ENCODE measurements at places on chromosomes 7 and 10. TPM values are rescaled to one million over a fixed set of nuclear protein-coding genes. Genes with fewer than 3 reads are reported as not detected.

DNA sequence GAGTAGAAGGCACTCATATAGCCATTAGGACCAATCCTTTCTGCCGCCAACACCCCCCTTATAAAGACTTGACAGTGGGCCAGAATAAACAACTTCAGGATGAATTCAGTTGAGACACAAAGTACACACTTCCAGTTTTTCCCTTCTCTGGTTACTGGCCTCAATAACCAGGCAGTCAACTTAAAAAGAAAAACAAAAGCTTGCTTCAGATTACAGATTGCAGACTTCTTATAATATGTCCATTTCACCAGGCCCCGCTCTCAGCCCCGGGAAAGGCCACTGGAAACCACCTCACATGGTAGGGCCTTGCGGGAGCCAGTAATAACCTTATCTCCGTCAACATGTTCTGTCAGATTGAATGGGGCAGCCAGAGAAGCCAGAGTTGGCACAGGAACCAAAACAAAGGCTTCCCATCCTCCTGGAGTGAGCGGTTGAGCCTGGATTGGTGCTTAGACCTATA is 108.8 kb downstream of the EGFR start:
- DNase-seq, result peak; percentile 54

The CYP3A5 gene
- 0.25 TPM for total RNA-seq

The LIPN gene
- total RNA-seq, result 0.22 TPM

The CUBN gene
- total RNA-seq, result 0.77 TPM

DNA sequence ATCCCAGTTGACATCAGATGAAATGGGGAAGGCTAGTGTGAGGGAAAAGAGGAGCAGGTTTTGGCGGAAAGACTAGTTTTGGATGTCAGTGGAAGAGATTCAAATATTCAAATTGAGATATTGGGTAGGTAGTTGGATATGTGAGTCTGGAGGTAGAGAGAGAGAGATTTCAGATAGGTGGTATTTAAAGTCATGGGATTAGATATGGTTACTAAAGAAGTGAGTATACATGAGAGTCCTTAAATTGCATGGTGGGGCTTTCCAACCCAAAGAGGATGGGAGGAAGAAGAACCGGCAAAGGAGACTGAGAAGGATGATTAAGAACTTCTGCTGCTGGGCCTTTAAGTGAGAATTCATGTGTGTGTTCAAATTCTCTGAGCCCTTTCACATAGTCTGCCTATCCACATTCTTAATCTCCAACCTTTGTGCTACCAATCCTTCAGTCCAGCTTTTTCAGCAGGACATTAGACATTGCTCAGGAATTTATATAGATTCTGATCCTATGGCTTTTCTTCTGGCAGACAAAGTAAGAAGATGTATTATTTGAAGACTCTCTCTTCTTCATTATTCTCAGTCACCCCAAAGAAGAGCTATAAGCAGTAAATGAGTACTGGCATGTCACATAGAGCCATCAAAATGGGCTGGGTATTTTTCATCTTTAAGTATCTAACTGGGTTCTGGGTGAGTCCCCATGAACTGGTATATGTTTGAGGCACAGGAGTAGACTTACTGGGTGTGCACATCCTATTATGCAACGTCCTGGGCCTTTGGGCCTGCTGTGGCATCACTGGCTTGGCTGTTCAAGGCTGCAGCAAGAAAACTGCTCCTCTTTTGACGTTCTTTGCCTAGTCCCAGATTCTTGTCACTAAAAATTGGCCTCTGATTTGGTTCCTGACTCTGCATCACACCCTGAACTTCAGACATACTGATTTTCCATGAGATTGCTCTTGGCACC is 33.6 kb downstream of the ST7 start:
- no peak for DNase-seq

DNA sequence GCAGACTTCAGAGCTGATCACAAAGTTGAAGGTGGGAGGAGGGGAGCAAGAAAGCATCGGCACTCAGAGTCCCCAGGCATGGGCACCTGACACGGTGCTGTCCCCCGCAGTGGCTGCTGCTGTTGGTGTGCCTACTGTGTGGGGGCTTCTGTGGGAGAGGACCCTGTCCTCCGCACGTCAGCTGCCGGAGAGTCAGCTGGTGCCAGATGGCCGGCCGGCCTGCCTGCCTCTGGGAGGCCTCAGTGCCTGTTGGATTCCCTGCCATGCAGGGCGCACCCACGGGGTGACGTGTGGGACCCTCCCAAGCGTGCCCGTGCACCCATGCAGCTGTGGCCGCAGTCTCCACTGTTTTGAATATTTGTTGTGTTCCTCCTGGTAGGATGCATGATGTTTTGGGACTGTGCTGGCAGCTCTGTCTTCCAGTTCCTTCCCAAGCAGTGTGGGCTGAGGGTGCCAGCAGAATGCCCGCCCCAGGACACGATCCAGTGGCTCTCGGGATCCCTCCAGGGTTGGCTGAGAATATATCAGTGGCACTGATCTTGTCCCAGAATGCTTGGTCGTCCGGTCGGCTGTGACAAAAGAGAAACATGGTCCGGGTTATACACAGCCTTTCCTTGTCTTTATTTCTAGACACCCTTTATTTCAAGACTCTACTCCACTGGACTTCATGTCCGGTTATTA is 185.6 kb downstream of the MGMT start:
- no peak for DNase-seq

DNA sequence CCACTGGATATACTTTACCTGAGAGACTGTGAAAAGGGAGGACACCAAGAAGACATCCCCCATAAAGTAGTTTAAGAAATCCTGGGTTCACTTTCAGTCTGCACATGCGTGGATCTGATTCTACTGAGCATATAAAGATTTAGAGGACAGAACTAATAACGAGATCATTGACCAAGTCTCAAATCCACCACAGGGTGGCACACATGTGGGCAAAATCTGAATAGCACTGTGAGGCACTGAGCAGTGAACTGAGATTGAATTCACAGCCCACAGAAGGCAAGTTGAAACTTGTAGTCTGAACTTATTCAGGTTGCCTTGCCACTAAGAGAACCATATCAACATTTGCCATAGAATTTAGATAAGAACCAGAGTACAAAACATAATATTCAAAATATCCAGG is 818.6 kb downstream of the GRID1 start:
- no peak for DNase-seq

DNA sequence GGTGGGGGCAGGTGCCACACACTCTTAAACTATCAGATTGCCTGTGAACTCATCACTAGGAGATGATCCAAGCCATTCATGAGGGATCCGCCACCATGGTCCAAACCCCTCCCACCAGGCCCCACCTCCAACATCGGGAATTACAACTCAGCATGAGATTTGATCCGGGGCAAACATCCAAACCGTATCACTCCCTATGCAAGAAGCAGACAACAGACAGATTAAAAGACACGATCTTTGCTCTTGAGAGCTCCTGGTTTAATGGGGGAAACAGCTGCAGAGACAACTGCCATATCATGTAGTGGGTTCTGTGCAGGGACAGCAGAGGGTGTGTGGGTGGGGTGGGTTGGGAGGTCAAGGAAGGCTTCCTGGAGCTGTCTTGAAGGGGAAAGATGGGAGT is 123.6 kb downstream of the EMX2 start:
- DNase-seq, result no peak

DNA sequence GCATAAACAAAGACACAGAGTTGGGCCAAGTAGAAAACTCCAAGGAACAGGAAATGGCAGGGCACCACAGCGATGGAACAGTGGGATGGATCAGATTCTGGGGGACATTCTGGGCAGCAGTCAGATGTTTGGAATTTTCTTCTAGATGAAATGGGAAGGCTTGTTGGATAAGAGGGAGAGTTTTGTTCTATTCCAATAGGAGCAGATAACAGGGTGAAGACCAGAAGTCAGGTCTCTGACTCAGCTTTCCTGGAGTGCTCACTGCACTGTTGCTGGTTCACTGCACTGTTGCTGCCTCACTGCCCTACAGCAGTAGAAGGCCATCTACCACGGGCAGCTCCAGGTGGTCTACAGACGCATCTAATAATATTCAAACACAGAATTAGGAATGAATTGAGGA is 135.6 kb downstream of the ATE1 start:
- no peak for DNase-seq

The NUTM2B gene
- total RNA-seq, result 1.2 TPM

The CDHR1 gene
- total RNA-seq, result 0.32 TPM

- DNase-seq, result no peak
These were observed 42.7 kb upstream of the RSBN1L start for GRCh38 chr7:77653572-77653971.

GRCh38 chr7:45324683-45325237 is 167.2 kb downstream of the RAMP3 start:
- DNase-seq, result no peak

DNA sequence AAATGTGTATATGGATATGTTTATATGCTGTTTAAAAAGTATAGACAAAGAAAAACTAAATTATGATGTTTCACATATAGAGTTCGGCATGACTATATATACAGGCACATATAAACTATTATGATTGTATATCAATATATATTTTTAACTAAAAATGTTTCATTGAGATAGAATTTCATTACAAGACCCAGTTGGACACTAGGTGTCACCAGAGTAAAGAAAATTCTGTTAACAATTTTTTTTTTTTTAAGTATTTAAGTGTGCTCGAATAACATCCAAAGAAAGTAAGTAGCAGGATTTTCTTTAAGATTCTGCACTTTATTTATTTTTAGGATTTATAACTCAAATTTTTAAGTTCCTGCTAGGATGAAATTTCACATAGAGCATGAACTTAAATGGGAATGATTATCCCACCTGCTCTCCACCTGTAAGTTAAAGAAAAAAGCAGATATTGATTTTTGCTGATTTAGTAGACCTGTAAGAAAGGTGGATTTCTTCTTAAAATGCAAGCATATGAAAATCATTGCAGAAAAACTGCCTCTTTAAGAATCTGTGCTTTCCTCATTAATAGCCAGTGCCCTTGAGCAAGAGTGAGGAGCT is 961.5 kb downstream of the PCDH15 start:
- DNase-seq, result no peak
